Activated CD4-positive, CD25-positive, alpha-beta regulatory T cell treated with anti-CD3 and anti-CD28 coated beads, Interleukin-2, amount 50 U/mL, for 72 hours (primary cell): ENCODE measurements at places on chromosomes 4 and X.

- no peak for DNase-seq
Measured at GRCh38 chr4:23084559-23085248, 392.0 kb downstream of the GBA3 start.

DNA sequence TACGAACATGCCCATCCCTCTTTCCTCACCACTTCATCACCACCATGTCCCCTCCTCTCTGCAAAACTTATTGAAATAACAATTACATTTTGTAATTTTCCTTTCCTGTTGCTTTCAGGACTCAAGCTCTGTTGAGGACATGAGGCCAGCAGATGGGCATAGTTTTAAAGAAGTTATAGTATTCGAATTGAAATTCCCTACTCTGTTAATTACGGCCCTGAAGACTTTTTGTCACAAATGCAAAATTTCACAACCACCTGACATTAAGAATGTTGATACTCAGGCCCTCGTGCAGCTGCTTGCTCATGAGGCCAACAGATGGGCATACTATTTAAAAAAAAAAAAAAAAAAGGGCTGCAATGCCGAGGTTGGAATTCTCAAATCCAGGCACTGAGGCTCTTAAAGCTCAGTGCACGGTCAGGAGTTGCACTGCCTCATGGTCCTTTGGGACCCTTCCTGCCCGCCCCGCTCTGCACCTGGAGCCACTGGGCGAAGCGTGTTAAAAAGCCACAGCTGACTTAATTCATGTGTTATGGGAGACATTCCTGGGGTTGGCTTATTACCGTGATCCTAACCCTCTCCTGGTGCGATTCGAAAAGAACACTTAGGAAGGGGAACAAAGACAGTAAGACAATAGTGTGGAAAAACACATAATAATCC, 34.2 kb upstream of the FAT1 start:
- DNase-seq, result no peak

DNA sequence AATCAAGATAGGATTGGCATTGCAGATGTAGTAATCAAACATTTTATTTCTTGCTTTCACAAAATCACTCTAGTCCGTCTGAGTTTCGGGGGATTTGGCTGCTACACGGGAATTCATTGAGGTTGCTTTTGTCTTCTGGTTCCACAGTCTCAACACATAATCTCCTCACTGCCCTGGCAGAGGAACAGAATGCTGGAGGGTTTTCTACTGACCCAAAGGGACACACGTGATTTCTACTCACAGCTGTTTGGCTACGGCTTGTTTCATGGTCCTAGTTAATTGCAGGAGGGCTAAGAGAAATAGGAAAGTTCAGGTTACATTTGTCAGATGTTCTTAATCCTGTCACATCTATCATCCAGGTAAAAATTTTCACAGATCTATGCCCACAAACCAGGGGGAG, 1811.6 kb downstream of the ARAP2 start:
- DNase-seq, result no peak

DNA sequence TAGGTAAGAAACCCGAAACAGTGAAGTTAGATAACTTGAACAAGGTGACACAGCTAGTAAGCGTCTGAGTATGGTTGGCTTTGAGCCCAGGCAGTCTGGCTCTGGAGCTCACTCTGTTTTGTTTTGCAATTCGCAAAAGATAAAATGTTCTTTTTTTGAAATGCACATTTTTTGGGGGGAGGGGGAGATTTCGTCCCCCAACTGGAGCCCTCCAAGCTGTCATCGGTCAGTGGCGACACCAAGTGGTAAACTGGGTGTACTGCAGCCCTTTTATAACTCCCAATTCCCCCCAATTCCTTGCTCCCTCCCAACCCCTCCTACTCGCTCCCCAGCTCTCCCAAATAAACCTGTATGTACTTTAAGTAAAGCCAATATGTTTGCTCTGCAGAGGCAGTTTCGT, 2.8 kb upstream of the CLCN5 start:
- peak; percentile 47 for DNase-seq

GRCh38 chrX:29880977-29881376, 334.4 kb upstream of the MAGEB2 start:
- DNase-seq, result no peak

DNA sequence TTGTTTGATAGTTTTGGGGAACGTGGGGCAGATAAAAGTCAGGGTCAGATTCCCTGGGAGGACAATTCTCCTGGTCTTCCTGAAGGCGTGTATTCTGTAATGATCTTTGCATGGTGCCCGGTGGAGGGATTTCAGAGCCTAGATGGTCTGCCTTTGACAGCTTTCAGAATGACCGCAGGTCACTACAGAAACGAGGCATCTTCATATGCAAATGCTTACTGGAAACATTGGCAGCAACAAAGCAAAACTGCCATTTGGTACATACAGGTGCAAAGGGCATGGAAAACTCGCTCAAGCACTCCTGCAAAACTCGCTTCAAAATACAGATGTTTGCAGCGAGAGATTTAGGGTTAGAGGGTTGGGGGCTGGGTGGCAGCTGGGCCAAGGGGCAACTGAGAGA, 8.8 kb downstream of the C4orf50 start:
- DNase-seq, result no peak

- no peak for DNase-seq
Measured at GRCh38 chrX:147899379-147900114, 12.2 kb upstream of the FMR1 start.

- DNase-seq, result no peak
Measured at GRCh38 chr4:13092702-13093101, 391.4 kb downstream of the RAB28 start.

DNA sequence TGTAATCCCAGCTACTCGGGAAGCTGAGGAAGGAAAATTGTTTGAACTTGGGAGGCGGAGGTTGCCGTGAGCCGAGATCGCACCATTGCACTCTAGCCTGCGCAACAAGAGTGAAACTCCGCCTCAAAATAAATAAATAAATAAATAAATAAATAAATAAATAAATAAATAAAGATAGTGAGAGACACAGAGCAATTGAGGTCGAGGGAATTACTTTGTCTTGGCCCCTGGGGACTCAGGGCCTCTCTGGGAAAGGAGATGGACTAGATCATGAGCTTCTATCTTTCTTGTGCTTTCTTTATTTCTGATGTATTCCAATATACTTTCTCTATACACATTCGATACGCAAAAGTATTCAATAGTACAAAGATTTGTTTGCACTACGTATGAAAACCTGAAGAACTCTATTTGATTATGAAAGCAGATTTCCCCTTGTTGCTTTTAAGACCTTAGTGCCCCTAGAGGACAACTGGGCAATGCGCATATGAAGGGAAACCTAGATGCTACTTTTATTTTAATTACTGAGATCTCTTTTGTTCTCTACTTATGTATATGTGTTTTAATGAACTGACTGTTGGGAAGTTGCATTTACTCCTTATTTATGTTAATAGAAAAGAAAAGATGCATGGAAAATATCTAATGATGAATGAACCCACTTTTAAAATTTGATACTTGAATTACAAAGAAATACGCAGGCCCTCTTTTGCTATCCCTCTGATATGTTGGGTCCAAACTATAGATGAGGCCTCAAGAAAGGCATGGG, 12.8 kb upstream of the ELOVL6 start:
- no peak for DNase-seq

DNA sequence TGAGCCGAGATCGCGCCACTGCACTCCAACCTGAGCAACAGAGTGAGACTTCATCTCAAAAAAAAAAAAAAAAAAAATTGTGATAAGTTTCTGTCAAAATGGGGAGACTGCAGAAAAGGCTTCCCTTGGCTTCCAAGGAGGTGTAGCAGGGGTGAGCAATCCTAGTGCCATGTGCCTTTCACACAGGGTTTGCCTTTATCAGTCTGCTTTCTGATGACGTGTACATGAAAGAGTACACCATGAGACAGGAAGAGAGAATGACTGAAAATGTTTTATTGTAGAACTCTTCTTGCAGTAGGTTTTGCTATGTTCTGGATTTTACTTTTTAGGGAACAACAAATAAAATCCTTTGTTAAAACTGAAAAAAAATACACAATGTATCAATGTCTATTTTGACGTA, 23.4 kb upstream of the ZFP42 start:
- DNase-seq, result no peak

- peak; percentile 39 for DNase-seq
Measured at GRCh38 chrX:48003367-48003757, 427 bp downstream of the ZNF182 start.

DNA sequence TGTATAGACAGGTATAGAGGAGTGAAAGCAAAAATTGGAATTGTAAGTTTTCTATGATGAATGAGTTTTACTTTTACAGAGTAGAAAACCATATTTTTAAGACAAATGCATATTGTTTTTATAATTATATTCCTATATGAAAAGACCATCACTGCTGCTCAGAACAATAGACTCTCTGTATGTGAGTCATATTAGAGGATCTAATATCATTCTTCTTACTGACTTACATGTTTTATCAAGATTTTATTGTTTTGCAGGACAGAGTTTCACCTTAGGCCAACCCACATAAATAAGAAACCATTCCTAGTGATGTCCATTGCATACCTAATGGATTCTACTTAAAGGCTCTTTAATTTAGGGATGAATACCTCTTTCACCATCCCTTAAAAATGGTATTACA, 88.6 kb downstream of the NR3C2 start:
- no peak for DNase-seq
